Metanephros (tissue), 2 donors: ENCODE measurements at places on chromosomes 1 and 21. TPM values are rescaled to one million over a fixed set of nuclear protein-coding genes. Genes with fewer than 3 reads are reported as not detected.

Gene RGS18
- 4.0 TPM for total RNA-seq

Gene DIO1
- total RNA-seq = 8.6 TPM

Gene FYB2
- total RNA-seq = 1.3 TPM

Gene RPTN
- total RNA-seq = not detected

Gene TDRD5
- total RNA-seq = 3.0 TPM

Gene MAP1LC3C
- 1.9 TPM for total RNA-seq

Gene CELA3A
- 0.23 TPM for total RNA-seq

Gene OR2G6
- not detected for total RNA-seq
